Spinal cord (tissue), 10 donors: ENCODE measurements at places on chromosomes 5 and 9.
A peak's percentile ranks its signal among the peaks of the same experiment; 100 is the strongest.

DNA sequence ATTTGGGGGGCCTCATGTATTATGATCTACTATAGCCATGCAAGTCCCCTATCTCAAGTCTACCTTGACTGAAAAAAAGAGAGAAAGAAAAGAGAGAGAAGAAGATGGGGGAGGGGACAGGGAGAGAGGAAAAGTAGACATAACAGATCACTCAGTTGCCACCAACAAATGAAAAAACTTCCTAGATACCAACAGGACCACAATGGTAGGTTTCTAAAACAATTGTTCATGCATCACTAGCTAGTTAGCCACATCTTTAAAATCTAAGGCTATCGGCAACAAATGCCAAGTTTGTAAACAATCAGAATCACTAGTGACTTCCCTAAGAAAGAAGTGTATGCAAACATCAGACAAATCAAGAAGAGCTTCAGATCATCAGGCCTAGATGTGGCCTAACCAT is 328.2 kb downstream of the BNC2 start:
- DNase-seq = no peak
- H3K4me3 ChIP-seq = no peak overlapping the region
- no peak overlapping the region for H3K27ac ChIP-seq
- H3K4me1 ChIP-seq = no peaks in the 10 kb centered on the region
- no peaks in the 10 kb centered on the region for H3K36me3 ChIP-seq

- peaks cover 15% of the 10 kb centered on the region for H3K36me3 ChIP-seq
- DNase-seq = no peak
- no peaks in the 10 kb centered on the region for H3K27me3 ChIP-seq
- H3K4me3 ChIP-seq = no peak overlapping the region
Measured at GRCh38 chr5:172389578-172390112, 64.7 kb downstream of the SH3PXD2B start.

GRCh38 chr9:134980516-134980915 is 62.8 kb upstream of the FCN1 start:
- H3K4me3 ChIP-seq = no peak overlapping the region
- H3K27me3 ChIP-seq = no peaks in the 10 kb centered on the region
- peaks cover 2% of the 10 kb centered on the region for H3K4me1 ChIP-seq
- no peak for DNase-seq

DNA sequence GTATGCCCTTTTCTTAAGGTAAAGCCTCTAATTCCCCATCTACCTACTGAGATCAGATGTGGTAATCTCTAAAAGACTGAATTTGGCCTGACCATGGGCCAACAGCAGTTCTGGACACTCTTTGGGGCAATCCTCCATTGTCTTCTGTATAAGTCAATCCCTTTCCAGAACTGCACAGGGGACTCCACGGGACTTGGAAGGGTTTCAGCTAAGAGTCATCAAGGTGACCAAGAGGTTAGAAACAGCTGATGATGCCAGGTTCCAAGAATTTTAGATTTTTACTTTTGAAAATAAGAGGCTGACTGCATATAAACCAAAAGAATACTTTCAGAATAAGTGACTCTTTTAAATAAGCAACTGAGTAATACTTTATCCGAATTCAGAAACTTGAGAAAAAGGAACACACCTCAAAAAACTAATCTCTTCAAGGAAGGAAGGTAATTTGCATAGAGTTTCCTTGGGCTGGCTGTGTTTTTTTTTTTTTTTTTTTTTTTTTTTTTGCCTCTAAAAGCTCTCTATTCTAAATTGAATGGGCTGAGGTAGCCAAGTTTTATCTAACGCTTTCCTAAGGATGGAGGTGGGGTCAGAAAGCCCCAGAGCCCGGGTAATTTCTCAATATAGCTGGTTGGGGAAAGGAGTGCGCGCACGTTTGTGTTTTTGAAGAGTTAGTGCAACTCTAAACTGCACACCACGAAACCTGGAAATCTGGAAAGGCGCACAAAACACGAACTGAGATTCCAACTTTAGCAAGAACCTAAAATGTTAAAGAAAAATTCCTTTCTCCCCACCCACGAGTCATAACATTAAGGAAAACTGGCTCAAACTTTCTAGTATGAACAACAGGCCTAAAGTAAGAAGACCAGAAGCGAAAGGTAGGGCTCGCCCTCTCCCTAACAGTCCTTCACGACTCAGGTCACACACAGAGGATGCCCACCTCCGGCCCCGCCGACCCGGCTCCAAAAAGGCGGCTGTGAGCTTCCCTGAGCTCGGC is 1.3 kb downstream of the VCP start:
- H3K27me3 ChIP-seq = no peaks in the 10 kb centered on the region
- H3K4me3 ChIP-seq = peak overlapping the region; percentile 86
- no peak for DNase-seq
- peaks cover 13% of the 10 kb centered on the region for H3K4me1 ChIP-seq
- peak overlapping the region; percentile 95 for H3K27ac ChIP-seq
- peaks cover 47% of the 10 kb centered on the region for H3K36me3 ChIP-seq

GRCh38 chr5:12023614-12024241 is 119.5 kb upstream of the CTNND2 start:
- no peaks in the 10 kb centered on the region for H3K4me1 ChIP-seq
- H3K27me3 ChIP-seq = no peaks in the 10 kb centered on the region
- H3K36me3 ChIP-seq = no peaks in the 10 kb centered on the region
- H3K27ac ChIP-seq = no peak overlapping the region

- peaks cover 11% of the 10 kb centered on the region for H3K36me3 ChIP-seq
- no peak overlapping the region for H3K27ac ChIP-seq
- H3K27me3 ChIP-seq = no peaks in the 10 kb centered on the region
- no peaks in the 10 kb centered on the region for H3K4me1 ChIP-seq
Measured at GRCh38 chr5:146490089-146490843, 25.7 kb downstream of the GPR151 start.
